ENCODE measurements at places on chromosomes 13 and 19. TPM values are rescaled to one million over a fixed set of nuclear protein-coding genes. Genes with fewer than 3 reads are reported as not detected.

DNA sequence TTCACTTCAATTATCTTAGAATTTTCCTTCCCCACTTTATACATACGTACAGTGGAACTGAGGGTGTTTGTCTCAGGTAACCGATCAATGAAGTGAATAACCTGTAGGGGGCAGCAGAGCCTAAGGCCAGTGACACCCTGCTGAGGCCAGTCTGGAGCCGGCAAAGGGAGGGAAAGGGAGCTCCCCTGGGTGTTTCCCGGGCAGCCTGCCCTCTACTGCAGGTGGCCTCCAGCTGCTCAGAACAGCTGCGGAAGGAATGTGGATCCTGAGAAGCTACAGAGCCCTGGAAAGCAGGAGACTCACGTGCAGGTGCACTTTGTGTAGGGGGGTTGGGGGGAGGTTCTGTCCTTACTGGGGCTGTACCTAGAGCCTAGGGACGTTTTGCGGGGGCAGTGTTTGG, 832 bp upstream of the ZNF491 start:
- peak; percentile 91 for DNase-seq
- H3K4me3 ChIP-seq = peak overlapping the region; percentile 71
- H3K27me3 ChIP-seq = no peaks in the 10 kb centered on the region
- no peaks in the 10 kb centered on the region for H3K36me3 ChIP-seq
- peak overlapping the region; percentile 85 for H3K27ac ChIP-seq

DNA sequence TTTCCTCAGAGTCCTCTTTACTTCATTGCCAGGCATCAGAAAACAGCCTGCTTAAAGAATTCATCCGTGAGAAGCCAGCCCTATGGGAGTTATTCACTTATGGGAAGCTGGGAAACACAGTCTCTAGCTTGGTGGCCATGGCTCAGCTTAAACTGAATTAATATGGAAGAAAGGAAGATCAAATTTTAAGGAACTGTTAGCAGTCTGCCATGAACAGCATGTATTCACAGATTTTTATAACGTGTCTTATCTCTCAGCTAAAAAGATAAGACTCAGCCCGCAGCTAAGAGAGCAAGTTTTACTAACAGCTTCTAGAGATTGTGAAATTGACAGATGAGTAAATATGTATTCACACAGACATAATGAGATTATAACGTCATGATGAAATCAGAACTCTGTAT, 253.7 kb upstream of the RXFP2 start:
- no peak overlapping the region for H3K4me3 ChIP-seq
- H3K4me1 ChIP-seq = no peaks in the 10 kb centered on the region
- no peaks in the 10 kb centered on the region for H3K36me3 ChIP-seq

GRCh38 chr19:54463531-54464043, at the start of gene LENG9:
TSS of gene LENG9 (minus strand) at chr19:54463778. CDS start at chr19:54463526, 252 bp downstream.
- H3K4me1 ChIP-seq = peaks cover 12% of the 10 kb centered on the region
- peak within 1 kb of the TSS; percentile 96 for H3K27ac ChIP-seq
- peak within 1 kb of the TSS; percentile 73 for H3K4me3 ChIP-seq
- no peaks in the 10 kb centered on the region for H3K27me3 ChIP-seq
- peak; percentile 100 for DNase-seq

Gene ODAD3
- total RNA-seq = not detected

Measured in tibial nerve (tissue), 4 donors.